Transverse colon (tissue), 4 donors: ENCODE measurements at places on chromosomes 6 and 20. TPM values are rescaled to one million over a fixed set of nuclear protein-coding genes. Genes with fewer than 3 reads are reported as not detected.

GRCh38 chr6:53100561-53100960 lies 35.4 kb downstream of the FBXO9 start:
- no peak for DNase-seq

- DNase-seq: no peak
Measured at GRCh38 chr6:107399935-107400334, 59.4 kb downstream of the PDSS2 start.

GRCh38 chr20:51128198-51128597 lies 105.3 kb upstream of the KCNG1 start:
- no peak for DNase-seq

DNA sequence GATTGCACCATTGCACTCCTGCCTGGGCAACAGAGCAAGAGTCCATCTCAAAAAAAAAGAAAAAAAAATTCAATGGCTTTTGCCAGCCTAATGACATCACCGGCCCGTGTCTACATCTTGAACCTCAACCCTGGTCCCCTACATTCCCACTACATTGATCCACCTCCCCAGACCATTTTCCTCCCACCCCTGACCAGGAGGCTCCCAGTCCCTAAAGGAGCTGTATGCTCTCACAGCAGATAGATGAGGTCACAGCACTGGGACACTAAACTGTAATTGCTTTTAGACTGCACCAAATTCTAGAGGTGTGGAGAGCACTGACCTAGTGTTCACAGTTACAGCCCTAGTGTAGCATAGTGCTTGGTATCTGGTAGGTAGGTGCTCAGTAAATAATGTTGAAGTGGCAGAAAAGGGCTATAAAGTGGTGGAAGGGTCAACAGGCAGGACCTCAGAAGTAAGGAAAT lies 10.7 kb downstream of the TGIF2 start:
- DNase-seq: no peak

DNA sequence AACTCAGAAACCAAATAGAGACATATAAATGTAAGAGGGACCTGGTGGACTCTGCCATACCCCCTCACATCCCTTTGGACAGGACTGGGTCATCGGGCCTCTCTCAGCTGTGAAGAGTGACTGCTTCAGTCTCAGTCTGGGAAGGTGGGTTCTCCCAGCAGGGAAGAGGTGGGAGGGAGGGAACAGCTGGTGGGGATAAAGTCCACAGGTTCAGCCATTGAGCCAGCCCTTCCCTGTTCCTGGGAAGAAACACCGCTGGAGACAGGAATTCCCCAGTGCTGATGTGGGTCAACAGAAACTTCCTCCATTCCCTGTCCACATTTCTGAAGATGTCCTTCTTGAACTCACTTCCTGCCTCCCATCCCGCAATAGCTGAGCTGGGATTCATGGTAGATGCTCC lies 209.2 kb upstream of the PMEPA1 start:
- peak; percentile 62 for DNase-seq

GRCh38 chr6:5425267-5425666 lies 164.0 kb downstream of the FARS2 start:
- DNase-seq: no peak

GRCh38 chr20:38892091-38892981 lies 33.9 kb upstream of the FAM83D start:
- peak; percentile 13 for DNase-seq

DNA sequence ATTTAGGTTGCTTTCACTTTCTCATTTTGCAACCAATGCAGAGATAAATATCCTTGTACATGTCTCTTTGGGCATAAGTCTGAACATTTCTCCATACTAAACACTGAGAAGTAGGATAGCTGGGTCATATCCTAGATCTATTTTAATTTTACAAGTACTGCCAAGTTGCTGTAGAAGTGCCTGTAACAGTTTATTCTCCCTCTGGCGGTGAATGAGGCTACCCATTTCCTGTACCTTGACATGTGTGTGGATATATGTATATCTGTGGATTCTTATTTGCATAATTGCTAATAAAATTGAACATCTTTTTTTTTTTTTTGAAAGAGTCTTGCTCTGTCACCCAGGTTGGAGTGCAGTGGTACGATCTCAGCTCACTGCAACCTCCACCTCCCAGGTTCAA lies 48.0 kb upstream of the PNRC1 start:
- no peak for DNase-seq

GRCh38 chr6:25606151-25606550 lies 45.9 kb upstream of the SCGN start:
- no peak for DNase-seq

- no peak for DNase-seq
Measured at GRCh38 chr20:57498425-57499400, 26.2 kb downstream of the CTCFL start.

GRCh38 chr6:3457710-3458602 lies 1.1 kb upstream of the SLC22A23 start:
- DNase-seq: peak; percentile 71

- DNase-seq: no peak
Measured at GRCh38 chr20:14062171-14062570, 66.9 kb downstream of the MACROD2 start.

GRCh38 chr6:143232849-143233248 lies 172.2 kb downstream of the AIG1 start:
- peak; percentile 10 for DNase-seq

- no peak for DNase-seq
Measured at GRCh38 chr6:96014846-96015517, 792 bp upstream of the FUT9 start.

GRCh38 chr6:1263039-1263849 lies 48.7 kb upstream of the FOXQ1 start:
- DNase-seq: no peak

- no peak for DNase-seq
Measured at GRCh38 chr6:137210903-137211302, 8.3 kb downstream of the IFNGR1 start.

GRCh38 chr6:157547112-157547511 lies 166.1 kb downstream of the ZDHHC14 start:
- DNase-seq: no peak

DNA sequence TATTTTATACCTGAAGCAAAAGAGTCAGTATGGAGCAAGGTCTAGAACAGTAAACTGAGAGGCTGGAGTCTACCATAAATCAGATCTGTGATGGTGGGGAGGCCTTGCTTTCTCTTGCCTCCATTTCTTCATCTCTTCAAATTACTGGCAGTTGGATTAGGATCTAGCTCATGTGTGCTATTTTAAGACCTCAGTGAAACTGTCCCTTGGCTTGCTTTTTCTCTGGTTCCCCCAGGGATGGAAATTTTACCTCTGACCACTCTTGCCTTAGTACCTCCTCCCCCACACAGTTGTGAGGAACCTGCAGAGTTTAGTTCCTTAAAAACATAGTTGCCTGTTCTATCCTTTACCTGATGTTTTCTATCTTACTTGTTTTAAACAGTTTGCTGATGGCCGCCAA lies 8.5 kb downstream of the TMEM14B start:
- no peak for DNase-seq

GRCh38 chr6:150263765-150264404 lies 104.9 kb upstream of the IYD start:
- DNase-seq: no peak

DNA sequence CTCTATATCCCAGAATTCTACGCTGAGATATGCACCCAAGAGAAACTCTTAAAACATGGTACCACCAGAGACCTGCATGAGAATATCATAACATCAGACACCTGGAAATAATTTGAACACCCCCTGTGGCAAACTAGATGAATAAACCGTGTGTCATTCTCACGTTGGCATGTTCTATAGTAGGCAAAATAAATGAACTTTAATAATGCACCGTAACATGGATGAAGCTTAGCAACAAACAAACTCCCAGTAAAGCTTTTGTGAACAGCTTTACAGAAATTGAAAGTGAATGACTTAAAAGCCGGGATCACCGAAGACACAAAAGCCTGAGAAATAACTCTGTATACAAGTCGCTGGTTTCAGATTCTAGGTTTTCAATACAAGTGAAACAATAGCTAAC lies 1166.8 kb upstream of the CITED2 start:
- DNase-seq: no peak

- no peak for DNase-seq
Measured at GRCh38 chr20:41657655-41658054, 39.5 kb upstream of the CHD6 start.

- DNase-seq: no peak
Measured at GRCh38 chr6:134464690-134465411, 146.9 kb upstream of the SGK1 start.

GRCh38 chr6:143675382-143675900 lies 2.3 kb upstream of the PHACTR2 start:
- DNase-seq: no peak

GRCh38 chr20:60453388-60454246 lies 495.4 kb downstream of the CDH26 start:
- no peak for DNase-seq

GRCh38 chr20:57930351-57930750 lies 220.5 kb upstream of the PMEPA1 start:
- no peak for DNase-seq

- DNase-seq: no peak
Measured at GRCh38 chr6:74075323-74075722, 379.3 kb downstream of the CD109 start.

The SLC17A1 gene
- total RNA-seq: not detected

The SCRT2 gene
- total RNA-seq: not detected

The DSN1 gene
- total RNA-seq: 0.40 TPM

The MUCL3 gene
- total RNA-seq: 0.41 TPM

The JPH2 gene
- total RNA-seq: 12.3 TPM

The ARMC2 gene
- 3.6 TPM for total RNA-seq

The PLG gene
- total RNA-seq: not detected

The PSORS1C1 gene
- 19.0 TPM for total RNA-seq

The MEI4 gene
- total RNA-seq: under 0.01 TPM

The RMND1 gene
- 5.6 TPM for total RNA-seq

The PAK5 gene
- not detected for total RNA-seq

The MYLK4 gene
- total RNA-seq: 0.75 TPM

The OPRM1 gene
- 0.64 TPM for total RNA-seq

The EYA2 gene
- total RNA-seq: 4.5 TPM

The IP6K3 gene
- 1.00 TPM for total RNA-seq

The IL20RA gene
- total RNA-seq: 7.4 TPM

The SNX9 gene
- 13.7 TPM for total RNA-seq

The DNAH8 gene
- not detected for total RNA-seq
